ENCODE measurements at places on chromosomes 2 and 18. TPM values are rescaled to one million over a fixed set of nuclear protein-coding genes. Genes with fewer than 3 reads are reported as not detected.

Gene ALPG
- total RNA-seq, result not detected

DNA sequence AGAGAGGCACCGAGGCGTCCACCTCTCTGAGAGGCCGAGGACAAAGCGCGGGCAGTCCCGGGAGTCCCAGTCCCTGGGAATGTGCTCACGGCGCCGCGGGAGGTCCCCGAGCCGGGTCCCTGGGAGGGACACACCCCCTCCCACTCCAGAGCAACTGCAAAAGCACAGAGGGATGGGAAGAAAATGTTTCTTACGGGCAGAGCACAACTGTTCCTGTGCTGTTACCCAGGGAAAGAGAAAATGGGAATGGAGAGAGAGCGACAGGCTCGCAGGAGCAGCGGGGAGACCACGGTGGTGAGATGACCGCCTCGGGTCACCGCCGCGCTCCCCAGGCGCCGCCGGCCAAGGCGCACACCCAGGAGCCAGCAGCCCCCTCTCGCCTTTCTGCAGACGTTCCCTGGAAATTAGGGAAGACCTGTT, 1.2 kb upstream of the BCL11A start:
- peaks cover 69% of the 10 kb centered on the region for H3K4me1 ChIP-seq
- DNase-seq, result no peak
- H3K4me3 ChIP-seq, result peak overlapping the region; percentile 74
- H3K27me3 ChIP-seq, result peaks cover 64% of the 10 kb centered on the region
- H3K36me3 ChIP-seq, result no peaks in the 10 kb centered on the region

DNA sequence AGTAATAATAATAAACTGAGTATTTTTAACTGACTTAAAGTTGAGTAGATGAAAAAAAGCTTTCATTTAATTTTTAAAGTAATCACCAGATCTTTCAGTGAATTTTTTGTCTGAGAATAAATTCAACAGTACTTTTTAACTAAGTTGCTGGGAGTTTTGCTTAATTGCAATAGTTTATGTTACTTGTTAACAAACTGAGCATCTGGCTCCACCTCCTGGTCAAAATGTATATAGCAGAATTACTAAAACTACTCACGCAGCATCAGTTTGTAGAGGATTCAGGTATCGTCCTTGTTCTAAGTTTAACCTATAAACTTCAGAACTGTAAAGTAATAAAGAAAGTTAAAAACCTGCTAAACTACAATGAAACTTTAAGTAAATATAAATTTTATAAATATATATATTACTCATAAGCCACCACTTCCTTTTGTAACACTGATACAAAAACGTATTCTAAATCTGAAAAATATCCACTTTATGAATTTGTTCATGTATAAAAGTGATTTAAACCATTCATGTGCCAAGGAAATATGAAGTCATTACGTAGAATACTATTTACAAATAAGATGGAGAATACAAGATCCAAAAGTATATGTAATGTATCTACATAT, 21.3 kb downstream of the NOL10 start:
- DNase-seq, result no peak
- no peak overlapping the region for H3K27ac ChIP-seq

Gene IFIH1
- total RNA-seq, result 8.7 TPM

- no peak overlapping the region for H3K27ac ChIP-seq
- peaks cover 9% of the 10 kb centered on the region for H3K4me1 ChIP-seq
- no peak overlapping the region for H3K4me3 ChIP-seq
- DNase-seq, result no peak
These were observed 294.4 kb upstream of the HDAC4 start for GRCh38 chr2:239695106-239695727.
